Pericardium fibroblast (primary cell): ENCODE measurements at places on chromosomes 11 and 22. TPM values are rescaled to one million over a fixed set of nuclear protein-coding genes. Genes with fewer than 3 reads are reported as not detected.

The KRTAP5-11 gene
- not detected in 2 replicates for total RNA-seq

The LRRC32 gene
- 36.2 and 95.5 TPM in 2 replicates for total RNA-seq

The TREH gene
- not detected in 2 replicates for total RNA-seq

The DGAT2 gene
- 0.70 and 8.5 TPM in 2 replicates for total RNA-seq

The SLC22A12 gene
- total RNA-seq: not detected in 2 replicates
